Type B pancreatic cell (in vitro differentiated cells): ENCODE measurements at places on chromosomes 16 and 17.

- DNase-seq, result no peak
Observed at GRCh38 chr17:13920413-13920812, 148.9 kb upstream of the COX10 start.

DNA sequence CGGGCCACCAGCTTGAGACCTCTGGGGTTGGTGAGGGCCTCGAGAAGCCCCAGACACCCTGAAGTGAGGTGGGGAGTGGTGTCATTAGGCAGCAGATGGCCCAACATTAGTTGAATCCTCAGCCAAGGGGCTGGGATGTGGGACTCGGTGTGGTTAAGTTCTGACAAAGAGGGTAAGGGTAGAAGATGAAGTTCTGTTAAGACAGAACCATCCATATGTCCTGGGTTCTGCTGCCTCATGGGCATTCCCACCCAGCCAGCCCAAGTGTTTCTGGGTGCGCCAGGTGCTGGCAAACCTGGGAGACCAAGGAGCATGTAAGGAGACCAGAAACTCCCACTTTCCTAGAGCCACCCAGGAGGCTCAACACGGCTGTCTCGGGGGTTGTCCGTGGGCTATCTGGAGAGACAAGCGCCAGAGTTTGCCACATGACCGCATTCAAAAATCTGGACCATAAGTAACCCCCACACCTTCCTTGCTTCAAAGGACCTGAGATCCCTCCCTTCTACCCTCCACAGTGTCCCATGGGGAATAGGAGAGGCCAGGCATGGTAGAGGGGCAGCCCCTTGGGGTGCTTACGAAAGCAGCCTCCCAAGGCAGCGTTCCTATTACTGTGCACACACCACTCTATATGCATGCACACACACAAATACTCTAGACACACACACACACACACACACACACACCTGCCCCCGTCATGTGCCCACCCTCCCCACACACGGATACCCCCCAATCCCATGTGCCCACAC lies 128.7 kb downstream of the C16orf78 start:
- no peak for DNase-seq

- no peak for DNase-seq
Observed at GRCh38 chr16:83813823-83814658, 6.3 kb downstream of the HSBP1 start.

DNA sequence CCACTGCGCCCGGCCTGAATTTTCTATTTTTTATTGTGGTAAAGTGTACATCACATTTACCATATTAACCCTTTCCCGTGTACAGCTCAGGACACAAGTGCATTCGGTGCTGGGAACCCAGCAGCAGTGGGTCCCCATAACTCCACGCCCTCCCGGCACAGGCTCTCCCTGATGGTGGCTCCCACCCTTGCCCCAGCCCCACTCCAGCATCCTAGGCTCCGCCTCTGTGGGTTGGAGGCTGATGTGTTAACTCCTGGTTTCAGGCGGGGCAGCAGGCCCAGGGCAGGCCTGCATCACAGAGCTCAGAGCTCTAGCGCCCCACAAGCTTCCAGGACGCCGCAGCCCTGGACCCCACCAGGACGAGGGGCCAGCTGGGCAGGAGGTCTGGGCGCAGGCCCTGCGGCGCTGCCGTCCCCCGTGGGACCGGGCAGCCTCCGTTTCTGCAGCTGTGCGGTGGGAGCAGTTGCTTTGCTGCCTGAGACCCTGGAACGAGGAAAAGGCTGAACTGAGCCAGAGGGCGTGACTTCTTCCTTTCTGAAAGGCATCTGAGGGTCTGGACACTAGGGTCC lies 19.6 kb downstream of the ZFPM1 start:
- DNase-seq, result no peak

DNA sequence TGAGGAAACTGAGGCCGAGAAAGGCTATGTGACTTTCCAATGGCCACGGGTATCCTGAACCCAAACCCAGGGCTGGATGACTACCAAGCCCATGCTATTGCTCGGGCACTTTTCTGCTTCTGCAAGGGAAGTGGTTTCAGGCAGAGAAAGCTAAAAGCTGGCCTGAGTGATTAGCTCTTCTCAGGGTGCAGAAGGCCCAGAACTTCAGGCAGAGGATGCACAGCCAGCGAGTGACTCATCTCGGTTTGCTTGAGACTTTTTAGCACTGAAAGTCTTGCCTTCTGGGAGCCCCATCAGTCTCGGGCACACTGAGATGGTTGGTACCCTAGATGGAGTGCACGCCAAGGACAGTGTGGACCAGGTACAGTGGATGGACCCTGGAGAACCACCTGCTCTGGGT lies 129.5 kb upstream of the SDK2 start:
- no peak for DNase-seq

- DNase-seq, result no peak
Observed at GRCh38 chr16:54015147-54015546, 271.4 kb downstream of the IRX3 start.

GRCh38 chr16:57984443-57985203 lies 13.7 kb upstream of the CNGB1 start:
- peak; percentile 96 for DNase-seq

DNA sequence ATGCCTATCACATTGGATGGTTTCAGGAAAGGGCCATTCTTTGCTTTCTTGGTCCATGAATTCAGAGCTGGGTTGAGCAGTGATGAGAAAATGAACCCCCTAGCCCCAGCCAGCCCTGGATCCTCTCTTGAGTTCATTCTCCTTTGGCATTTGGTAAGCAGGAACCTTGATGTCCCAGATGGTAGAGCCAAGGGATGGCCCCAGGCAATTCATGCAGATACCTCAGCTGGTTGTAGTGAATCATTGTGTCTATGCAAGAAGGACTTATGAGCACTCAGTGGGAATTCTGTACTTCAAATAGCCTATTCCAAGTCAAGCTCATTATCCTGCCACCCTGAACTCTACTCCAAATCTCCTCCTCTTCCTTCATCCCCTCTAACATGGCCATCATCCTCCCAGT lies 412.7 kb downstream of the UTP18 start:
- DNase-seq, result no peak

GRCh38 chr17:49597928-49598655 lies 22.4 kb downstream of the NXPH3 start:
- no peak for DNase-seq

- DNase-seq, result no peak
Observed at GRCh38 chr17:40490289-40490853, 11.1 kb downstream of the TNS4 start.
